ENCODE measurements at places on chromosomes 5 and 9.

DNA sequence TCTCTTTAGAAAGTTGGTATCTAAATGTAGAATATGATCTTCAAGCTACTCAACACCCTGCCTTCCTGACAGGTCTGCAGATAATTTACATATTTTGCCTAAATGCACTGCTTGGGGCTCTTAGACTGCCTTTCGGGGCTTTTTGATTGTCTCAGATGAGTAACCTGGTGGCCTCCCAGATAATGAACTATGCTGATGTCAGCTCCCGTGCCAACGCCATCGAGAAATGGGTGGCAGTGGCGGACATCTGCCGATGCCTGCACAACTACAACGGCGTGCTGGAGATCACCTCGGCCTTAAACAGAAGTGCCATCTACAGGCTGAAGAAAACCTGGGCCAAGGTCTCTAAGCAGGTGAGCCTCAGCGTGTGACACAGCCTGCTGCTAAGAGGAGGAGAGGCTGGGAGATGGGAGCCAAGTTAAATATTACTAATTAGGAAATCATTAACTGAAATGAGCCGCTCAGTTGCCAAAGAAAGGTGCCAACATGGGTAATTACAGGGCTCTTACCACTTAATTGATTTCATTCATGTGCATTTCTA is 20.8 kb upstream of the CKMT2 start:
- DNase-seq = peak; percentile 54

DNA sequence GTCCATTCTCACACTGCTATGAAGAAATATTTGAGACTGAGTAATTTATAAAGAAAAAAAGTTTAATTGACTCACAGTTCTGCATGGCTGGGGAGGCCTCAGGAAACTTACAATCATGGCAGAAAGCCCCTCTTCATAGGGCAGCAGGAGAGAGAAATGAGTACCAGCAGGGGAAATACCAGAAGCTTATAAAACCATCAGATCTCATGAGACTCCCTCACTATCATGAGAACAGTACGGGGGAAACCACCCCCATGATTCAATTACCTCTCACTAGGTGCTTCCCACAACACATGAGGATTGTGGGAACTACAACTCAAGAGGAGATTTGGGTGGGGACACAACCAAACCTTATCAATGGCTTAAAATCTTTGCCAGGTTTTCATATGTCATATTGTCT is 20.3 kb upstream of the TENT4A start:
- no peak for DNase-seq

DNA sequence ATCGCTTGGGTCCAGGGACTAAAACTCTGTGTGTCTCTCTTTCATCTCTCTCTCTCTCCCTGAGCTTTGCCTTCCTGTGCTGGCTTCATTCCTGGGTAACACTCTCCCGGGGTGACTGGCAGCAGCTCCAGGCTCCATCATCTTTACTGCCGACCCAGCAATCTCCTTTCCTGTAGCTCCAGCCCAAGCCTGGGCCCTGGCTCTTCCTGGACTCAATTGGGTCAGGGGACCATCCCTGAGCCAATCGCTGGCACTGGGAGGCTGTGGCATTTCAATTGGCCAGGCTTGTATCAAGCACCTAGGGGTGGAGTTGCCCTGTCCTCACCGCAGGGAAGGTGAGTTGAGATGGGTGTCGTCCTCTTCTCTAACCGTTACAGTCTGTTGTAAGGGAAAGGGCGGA is 31.9 kb downstream of the FAM240B start:
- no peak for DNase-seq

- no peak for DNase-seq
Measured at GRCh38 chr5:52895572-52896413, 93.4 kb upstream of the ITGA2 start.

DNA sequence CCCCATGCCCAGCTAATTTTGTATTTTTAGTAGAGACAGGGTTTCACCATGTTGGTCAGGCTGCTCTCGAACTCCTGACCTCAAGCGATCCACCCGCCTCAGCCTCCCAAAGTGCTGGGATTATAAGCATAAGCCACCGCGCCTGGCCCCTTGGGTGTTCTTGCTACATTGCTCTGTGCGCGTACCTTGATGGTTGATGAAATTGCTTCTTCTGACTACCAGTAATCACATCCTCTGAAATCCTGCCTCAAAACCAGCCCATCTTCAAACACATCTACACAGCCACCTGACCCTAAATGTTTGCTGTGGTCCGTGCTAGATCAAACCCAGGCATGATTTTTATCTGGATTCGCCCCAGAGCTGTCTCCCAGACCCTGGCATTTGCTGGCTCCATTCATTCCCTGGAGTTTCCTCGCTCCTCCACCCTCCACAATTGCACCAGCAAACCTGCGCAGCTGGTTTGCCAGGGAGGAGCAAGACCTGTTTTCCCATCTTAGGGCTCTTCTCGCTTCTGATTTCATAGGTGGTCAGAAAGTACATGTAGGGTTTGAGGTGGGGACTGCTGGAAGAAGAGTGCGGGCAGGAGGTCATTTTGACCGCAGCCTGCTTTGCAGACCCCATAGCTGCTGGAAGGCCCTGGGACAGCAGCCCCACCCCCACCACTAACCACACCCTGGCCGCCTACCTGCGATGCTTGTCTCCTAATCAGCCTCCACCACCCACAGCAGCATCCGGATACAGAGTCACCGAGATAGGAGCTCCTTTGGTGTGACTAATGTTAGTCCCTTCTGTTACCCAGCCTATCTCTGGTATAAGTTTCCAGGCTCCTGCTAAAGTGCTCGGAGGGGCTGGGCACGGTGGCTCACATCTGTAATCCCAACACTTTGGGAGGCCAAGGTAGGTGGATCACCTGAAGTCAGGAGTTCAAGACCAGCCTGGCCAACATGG is 22.7 kb downstream of the SWI5 start:
- DNase-seq = no peak

- DNase-seq = no peak
Measured at GRCh38 chr5:96736937-96737336, 70.8 kb downstream of the ERAP1 start.

- DNase-seq = no peak
Measured at GRCh38 chr9:14713187-14713767, 9.3 kb downstream of the CER1 start.

DNA sequence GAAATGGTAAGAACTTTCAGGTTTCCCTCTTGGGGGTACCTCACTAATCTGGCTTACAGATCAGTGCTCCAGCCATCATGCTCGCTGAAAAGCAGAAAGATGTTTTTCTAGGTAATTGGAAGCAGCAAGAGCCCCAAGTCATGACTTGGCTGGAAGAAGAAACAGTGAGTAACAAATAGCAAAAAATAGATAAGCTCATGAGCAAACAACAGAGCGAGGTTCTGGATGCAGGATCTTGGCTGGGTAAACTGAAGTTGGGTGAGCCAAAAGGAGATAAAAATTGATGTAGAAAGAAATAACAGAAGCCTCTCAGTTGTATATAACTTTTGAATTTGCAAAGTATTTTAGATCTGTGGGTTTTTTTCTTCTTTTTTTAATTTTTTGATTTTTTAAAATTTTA is 110.1 kb downstream of the INSYN2B start:
- no peak for DNase-seq

DNA sequence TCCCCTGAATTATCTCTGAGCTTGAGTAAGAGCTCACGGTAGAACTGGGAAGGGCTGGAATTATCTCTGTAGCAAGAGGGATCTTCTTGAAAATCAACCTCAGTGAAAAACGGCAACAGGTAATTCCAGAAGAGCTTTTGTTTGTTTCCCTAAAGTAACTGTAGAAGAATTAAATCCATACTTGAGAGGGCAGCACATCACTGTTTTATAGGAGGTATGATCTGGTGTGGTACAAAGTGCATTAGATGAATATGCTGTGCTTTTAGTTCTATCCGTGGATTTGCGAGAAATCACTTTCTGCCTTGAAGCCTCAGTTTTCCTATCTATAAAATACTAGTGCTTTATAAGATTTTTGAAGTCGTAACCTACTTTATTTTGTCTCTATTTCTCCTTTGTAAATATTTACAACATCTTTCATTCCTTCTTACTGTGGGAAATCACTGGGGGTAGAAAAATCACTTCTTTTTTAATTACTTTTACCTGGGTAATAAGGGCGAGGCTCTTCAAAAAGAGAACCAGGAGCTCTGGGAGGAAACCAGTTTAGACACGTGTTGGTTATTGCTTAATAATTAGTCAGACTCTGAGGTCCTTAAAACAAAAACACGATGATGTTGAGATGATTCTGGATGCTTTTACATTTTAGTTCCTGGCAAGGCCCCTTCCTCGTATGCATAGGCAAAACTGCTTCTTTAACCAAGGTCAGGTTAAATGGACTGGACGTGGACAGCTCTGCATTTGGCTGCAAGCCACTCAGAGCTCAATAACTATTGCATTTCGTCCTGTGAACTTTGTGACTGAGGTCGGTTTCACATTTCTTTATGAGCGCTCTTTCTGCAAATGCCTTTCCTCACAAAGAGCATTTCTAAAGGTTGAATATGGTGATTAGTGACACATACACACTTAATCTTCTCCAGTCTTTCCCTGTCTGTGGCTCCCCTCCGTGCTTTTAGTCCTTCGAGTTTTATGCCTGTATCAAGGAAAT is 376.1 kb downstream of the BRINP1 start:
- no peak for DNase-seq

- no peak for DNase-seq
Measured at GRCh38 chr5:120380644-120381043, 83.5 kb upstream of the PRR16 start.

DNA sequence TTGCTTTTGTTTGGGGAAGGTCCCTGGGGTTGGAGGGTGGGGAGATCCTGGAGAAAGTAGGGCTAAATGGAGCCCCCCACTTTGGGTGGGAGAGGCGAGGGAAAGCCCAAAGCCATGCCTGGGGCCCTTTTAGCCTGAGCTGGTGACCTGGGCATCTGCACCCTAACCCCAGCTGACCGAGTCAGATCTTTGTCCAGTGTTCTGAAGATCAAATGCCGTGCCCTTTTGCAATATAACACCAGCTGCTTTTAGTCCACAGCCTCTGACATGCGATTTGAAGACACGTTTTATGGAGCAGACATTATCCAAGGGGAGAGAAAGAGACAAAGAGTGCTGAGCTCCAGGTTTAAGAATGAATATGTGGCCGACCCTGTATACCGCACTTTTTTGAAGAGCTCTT is 416.5 kb downstream of the KDM4C start:
- DNase-seq = no peak

DNA sequence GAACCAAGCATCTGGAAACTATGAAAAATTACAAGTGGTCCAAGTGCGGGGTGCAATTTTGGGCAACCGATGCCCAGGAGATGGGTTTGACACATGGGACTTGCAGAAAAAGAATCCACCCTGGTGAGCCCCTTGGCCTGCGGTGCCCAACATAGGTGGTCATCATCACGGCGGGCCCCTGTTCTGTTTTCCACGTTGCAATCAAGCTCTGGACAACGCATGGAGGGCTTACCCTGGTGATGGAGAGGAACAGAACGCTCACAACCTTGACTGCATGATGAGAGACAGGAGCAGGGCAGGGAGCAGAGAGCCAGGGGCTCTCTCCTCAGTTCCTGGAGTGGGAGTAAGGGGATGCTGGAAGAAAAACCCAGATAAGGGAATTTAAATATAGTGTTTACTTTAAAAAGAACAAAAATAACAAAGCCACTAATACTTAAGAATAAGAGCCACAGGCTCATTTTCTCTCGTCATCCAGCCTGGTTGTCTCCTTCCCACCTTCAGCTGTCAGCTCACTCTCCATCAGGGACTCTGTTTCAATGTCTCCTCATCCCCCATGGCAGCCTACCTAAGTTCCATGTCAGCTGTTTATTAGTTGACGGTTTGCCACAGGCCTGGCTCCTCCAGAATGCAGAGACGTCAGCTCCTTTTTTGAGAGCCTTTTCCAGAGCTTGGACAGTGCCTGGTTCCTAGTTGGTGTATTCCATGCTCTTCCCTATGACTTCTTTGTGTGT is 172.1 kb downstream of the GADD45G start:
- DNase-seq = no peak
